Brain pericyte (primary cell): ENCODE measurements at places on chromosomes 3 and 15.
A peak's percentile ranks its signal among the peaks of the same experiment; 100 is the strongest.

DNA sequence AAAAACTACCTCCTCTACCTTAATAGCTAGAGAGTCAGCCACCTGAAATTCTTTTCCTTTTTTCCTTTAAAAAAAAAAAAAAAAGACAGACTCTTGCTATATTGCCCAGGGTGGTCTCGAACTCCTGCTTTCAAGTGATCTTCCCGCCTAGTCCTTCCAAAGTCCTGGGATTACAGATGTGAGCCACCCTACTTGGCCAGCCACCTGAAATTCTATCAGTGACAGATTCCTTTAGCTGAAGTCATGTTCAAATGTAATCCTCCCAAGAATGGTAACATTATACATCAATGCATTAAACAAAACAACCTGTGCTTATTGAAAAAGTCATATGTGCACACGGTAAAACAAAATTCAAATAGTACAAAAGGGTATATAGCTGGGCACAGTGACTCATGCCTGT lies 51.8 kb upstream of the ATOSA start:
- DNase-seq, result no peak

- no peak for DNase-seq
These were observed 76.2 kb upstream of the C2CD4B start for GRCh38 chr15:62241135-62241770.

GRCh38 chr3:74713977-74714376 lies 99.5 kb upstream of the CNTN3 start:
- DNase-seq, result no peak

GRCh38 chr15:65300924-65301441 lies 3.5 kb upstream of the RNU5B-1 start:
- no peak for DNase-seq

- no peak for DNase-seq
These were observed 170.2 kb upstream of the ICE2 start for GRCh38 chr15:60648928-60649679.

GRCh38 chr3:52769786-52770455 lies 819 bp downstream of the NEK4 start:
- no peak for DNase-seq

GRCh38 chr3:189275182-189275581 lies 103.4 kb downstream of the TPRG1 start:
- no peak for DNase-seq

DNA sequence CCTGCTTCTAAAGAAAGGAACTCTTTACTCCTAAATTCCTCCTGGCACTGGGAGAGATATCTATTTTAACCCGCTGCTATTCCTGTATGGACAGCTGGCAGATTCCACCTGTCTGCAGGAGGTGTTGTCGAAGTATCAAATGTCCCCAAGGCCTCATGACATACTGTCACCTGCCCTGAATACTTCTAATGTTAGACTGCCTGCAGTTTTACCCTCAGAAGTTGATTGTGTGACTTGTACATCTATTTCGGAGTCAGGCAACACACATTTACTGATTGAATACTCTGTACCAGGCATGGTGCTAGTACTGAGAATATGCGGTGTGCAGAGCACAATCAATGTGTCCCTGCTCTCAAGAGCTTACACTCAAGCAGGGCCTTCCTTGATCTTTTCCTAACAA lies 38.6 kb downstream of the PDZRN3 start:
- DNase-seq, result no peak

- DNase-seq, result no peak
These were observed 12.9 kb downstream of the OCA2 start for GRCh38 chr15:28086175-28086703.

GRCh38 chr15:39427705-39428104 lies 153.2 kb upstream of the THBS1 start:
- DNase-seq, result no peak

GRCh38 chr3:16884748-16885592 lies at the start of gene PLCL2:
TSS of gene PLCL2 (plus strand) at chr3:16884955. CDS start at chr3:16885040, 85 bp downstream.
- no peak for DNase-seq

DNA sequence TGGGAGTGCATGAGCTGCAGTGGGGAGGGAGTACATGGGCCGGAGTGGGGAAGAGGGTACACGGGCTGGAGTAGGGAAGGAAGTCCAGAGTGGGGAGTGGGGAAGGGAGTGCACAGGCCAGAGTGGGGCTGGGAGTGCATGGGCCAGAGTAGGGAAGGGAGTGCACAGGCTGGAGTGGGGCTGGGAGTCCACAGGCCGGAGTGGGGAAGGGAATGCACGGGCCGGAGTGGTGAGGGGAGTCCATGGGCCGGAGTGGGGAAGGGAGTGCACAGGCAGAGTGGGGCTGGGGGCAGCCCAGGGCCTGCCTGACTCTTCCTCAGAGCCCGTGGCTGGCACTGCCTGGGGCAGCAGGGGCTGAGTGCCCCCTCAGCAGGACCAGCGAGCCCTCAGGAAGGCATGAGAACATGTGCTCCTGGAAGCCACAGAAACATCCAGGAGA lies 40.7 kb downstream of the KLF15 start:
- DNase-seq, result no peak

DNA sequence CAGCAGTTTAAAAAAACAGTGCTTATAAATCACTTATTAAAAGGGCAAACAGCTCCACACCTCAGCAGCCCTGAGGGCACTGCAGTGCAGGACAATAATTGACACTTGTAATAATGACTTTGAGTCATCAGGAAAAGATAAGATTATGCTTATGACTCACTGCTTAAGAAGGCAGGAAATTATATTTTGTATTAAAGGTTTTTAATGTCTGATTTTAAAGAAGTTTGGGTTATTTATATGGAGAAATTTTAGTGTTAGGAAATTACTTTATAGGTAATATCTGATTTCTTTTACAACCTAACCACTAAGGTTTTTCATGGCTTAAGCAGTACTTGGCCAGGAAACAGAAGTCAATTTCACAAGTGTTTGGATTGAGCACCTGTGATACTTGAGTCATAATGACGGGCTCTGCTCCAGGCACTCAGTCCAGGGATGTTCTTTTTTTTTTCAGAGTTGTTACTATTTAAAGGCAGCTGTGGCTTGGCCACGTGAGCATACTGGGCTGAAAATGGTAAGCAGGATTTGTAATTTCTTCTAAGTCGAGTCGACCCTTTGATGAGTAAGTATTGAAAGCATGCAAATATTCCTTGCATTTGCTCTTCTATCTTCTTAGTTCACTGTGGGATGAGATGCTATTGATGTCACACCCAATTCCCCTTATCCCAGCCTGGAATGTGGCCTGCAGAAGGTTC lies 21.6 kb upstream of the SLC6A20 start:
- DNase-seq, result peak; percentile 25
